ENCODE measurements at places on chromosomes 11 and 22.
A peak's percentile ranks its signal among the peaks of the same experiment; 100 is the strongest.

- no peak for DNase-seq
These were observed 11.8 kb downstream of the PRDM11 start for GRCh38 chr11:45158210-45158731.

DNA sequence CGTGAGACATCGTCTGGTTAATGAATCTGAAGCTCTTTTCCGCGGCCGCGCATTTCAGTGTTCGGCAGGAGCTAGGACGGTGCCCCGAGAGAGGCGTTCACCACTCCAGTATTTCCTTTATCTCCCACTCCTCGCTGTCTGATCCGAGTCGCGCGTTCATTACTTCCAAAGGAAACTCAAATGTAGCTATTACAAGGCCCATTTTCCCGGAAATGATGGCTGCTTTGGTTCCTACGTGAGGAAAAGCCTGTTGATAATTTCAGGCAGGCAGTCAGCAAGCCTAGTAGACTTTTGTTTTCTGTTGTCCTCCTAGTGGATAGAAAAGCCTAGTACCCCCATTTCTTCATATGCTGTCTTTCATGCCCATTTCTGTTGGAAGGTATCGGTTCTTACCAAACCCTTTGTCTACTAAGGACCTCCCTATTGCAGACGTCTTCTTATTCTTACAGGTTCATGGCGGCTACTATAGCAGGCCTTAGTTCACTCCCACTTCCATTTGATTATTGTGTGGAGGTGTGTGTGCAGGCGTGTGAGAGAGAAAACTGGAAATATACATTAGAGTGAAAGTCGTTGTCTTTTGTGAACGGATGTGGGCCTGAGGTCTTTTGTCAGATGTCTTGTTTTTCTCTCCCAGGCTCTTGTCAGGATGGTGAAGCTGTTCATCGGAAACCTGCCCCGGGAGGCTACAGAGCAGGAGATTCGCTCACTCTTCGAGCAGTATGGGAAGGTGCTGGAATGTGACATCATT, 737 bp downstream of the RBM4 start:
- peak; percentile 40 for DNase-seq

- no peak for DNase-seq
These were observed 125.0 kb downstream of the MAML2 start for GRCh38 chr11:96218006-96218405.

GRCh38 chr11:14304601-14305000, 54.4 kb downstream of the RRAS2 start:
- DNase-seq: no peak

GRCh38 chr22:29154364-29155048, 51.2 kb upstream of the EMID1 start:
- DNase-seq: peak; percentile 65

GRCh38 chr11:108647701-108648527, 17.0 kb upstream of the DDX10 start:
- DNase-seq: peak; percentile 79

DNA sequence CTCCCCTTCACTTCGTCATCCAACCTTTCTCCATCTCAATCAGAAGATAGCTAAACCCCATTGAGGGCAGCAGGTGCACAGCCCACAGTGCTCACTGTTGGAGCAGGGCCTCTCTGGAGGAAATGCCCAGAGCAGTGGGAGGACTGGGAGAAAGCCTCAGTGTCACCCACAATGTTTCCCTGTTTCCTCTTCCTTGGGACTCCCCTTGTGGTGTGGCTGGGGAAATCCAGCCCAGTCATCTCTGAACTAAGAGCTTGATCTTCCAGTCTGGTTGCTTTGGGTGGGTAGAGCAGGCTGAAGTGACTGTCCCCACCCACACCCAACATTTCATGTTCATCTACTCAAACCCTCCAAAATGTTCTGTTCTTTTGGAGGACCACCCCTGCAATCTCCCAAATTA, 29.8 kb upstream of the EED start:
- DNase-seq: no peak

DNA sequence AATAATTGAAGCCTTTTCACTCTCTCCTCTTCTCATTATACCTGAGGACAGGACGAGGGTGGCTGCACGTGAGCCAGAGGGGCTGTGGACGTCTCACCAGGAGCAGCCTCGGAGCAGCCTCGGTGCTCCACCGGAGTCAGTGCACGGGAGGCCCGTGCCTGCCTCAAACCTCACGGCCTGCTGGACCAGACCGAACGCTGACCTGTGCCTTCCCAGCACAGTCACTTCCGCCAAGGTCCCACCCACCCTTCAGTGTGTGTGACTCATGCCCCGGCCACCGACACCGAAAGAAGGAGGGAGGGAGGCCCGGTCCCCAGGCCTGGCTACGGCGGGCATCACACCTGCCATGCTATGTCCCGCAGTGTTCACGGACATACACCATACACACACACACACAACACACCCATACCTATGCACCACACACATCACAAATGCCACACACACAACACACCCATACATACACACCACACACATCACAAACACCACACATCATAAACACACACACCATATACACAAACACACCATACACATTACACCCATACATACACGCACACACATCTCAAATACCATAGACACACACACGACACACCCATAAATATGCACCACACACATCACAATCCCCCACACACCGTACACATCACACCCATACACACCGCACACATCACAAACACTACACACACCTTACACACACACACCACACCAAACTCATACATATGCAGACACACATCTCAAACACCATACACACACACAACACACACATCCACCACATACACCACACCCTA, 1506.5 kb downstream of the TBC1D22A start:
- no peak for DNase-seq

- no peak for DNase-seq
These were observed 726.1 kb upstream of the CCDC90B start for GRCh38 chr11:84012171-84012826.

GRCh38 chr11:61580271-61580888, 496 bp downstream of the SYT7 start:
- no peak for DNase-seq

- DNase-seq: no peak
These were observed 39.8 kb downstream of the KCNQ1 start for GRCh38 chr11:2484576-2485125.

GRCh38 chr22:40624770-40625169, 11.7 kb downstream of the MRTFA start:
- DNase-seq: no peak

DNA sequence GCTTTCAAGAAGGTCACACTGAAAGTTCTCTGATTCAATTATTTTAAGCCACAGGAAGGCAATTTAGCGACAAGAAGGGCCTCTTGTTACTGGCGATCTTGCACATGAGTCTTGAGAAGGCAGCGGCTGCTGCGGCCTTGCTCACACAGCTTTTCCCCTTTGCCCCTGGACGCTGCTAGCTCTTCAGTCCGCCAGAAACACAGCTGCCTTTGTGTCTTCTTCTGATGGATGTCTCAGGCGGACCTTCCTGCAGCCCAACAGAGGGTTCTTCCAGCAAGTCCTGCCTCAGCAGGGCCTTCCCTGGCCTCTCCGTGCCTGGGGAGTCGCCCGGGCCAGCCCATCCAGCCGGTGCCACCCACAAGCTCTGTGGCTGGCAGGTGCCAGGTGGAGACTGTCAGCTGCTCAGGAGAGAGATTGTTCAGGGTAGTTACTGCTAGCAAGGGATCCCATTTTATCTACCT, 59.4 kb downstream of the PKNOX2 start:
- no peak for DNase-seq

DNA sequence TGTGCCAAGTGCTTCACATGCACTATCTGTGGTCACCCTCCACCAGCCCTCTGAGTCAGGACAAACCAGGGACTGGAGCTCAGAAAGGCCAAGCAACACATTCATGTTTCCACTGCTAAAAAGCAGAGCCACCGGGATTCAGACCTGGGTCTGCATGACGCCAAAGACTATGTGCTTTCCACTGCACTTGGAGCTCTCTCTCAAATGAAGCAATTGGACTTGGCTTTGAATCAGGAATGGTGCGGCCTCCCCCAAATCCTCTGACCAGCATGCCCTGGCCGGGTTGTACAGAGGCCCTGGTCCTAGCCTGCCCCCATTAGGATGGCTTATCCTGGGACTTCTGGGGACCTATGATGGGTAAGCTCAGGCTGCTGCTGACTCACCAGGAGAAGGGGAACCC, 80.7 kb downstream of the PKNOX2 start:
- peak; percentile 26 for DNase-seq

DNA sequence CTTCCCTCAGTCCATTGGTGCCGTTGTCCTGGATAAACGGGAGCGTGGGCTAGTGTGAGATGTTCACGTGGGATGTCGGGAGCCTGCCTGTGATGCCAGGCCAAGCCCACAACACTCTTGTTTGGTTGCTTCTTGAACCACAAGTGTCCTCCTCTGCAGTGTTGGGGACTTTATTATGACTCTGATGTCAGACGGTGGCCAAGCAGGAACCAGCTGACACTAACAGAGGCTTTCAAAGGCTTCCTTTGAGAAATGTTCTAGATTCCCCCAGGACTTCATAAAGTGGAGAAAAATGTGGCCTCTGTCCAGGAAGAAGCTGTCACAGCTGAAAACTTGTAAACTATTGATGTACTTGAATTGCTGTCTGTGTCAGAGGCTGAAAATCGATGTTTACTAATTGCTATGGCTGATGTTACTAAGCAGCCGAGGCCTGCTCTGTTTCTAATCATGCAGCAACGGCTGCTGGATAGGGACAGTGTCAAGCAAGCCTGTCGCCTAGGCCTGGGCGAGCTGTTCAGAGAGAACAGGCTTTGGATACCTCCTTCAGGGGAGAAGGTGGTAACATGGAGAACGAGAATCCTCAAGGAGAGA, 131.7 kb downstream of the TBC1D22A start:
- no peak for DNase-seq

DNA sequence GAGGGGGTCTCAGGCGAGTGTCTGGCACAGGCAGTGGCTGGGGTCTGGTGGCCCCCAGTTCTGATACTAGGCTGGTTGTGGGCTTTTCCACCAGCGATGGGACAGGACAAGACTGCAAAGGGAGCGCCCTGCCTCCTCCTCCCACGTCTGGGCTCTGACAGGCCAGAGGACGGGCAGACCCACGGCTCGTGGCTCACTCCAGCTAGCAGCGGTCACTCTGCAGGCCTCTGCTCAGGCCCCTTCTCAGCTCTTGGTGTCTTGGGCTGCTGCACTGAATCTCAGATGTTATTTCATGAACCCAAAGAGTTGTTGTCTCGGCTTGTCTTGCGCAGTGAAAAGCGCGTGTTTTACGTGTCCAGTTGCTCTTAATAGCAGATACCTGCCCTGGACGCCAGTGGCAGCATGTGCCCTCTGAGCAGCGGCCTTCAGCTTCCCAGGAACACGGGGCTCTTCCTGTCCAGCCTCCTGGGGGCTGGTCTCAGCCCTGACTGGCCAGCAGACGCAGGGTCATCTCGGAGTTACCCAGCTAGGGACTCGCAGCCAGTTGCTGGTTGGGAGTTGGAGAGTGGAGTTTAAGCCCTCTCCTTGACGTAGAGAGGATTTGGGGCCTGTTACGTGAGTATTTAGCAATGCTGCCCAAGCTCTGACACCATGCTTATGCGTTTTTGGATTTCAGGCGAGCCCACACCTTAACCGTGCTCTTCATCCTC, 9.6 kb downstream of the PTDSS2 start:
- no peak for DNase-seq

DNA sequence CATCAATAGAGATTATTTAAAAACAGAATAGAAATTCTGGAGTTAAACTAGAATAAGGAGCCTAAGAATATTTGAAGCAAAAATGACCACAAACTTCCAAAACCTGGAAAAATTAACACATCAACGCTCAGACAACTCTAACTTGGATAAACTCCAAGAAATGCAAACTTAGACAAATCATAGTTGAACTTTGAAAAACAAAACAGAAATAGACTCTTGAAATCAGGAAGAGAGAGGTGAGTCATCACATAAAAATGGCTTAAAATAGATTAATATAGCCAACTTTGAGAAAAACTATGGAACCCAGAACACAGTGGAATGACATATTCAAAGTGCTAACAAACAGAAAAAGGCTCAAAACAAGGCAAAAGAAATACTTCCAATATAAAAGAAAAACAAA, 974.2 kb downstream of the JRKL start:
- DNase-seq: no peak

GRCh38 chr11:100731471-100731870, 44.4 kb downstream of the ARHGAP42 start:
- DNase-seq: no peak

GRCh38 chr11:94731880-94732601, 36.1 kb upstream of the AMOTL1 start:
- peak; percentile 96 for DNase-seq
